ENCODE measurements at places on chromosomes 1 and 21. TPM values are rescaled to one million over a fixed set of nuclear protein-coding genes. Genes with fewer than 3 reads are reported as not detected.

GRCh38 chr1:147243228-147243685 is 773 bp downstream of the CHD1L start:
- DNase-seq = no peak

GRCh38 chr1:18908911-18909771 is 6.8 kb upstream of the ALDH4A1 start:
- no peak for DNase-seq

DNA sequence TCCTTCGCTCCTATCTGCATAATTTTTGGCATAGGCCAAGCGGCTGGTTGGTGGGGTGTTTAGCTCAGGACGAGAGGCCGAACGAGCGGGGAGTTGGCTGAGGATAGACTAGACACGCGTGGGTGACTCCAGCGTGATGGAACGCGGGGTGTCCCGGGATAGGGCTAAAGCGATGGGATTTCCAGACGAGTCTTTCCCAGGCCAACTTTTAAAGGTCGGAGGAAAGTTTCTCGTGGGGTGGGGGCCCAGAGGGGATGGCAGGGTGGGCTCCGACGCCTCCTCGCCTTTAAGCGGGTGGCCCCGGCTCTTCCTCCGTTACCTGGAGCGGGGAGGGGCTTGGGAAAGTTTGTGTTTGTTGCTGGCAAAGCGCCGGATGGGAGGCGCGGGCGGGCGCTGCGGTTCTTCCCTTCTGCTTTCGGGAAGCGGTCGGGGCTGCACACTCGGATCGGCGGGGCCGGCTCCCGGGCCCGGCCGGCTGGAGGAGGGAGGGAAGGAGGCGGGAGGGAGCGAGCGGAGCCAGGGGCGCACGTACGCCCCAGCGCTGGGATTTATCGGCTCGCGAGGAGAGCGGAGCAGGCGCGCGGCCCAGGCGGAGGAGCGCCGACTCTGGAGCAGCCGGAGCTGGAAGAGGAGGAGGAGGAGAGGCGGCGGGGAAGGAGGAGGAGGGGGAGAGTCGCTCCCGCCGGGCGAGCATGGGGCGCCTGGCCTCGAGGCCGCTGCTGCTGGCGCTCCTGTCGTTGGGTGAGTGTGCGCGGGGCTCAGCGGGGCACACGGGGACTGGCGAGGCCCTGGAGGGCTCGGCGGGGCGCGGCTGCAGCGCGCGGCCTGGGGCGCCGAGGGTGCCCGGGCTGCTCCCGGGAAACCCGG is at the start of gene PTGFRN:
TSS of gene PTGFRN (plus strand) at position 405 of the 867 bp plus-strand sequence. CDS start at position 693, 288 bp downstream.
- DNase-seq = peak; percentile 64

DNA sequence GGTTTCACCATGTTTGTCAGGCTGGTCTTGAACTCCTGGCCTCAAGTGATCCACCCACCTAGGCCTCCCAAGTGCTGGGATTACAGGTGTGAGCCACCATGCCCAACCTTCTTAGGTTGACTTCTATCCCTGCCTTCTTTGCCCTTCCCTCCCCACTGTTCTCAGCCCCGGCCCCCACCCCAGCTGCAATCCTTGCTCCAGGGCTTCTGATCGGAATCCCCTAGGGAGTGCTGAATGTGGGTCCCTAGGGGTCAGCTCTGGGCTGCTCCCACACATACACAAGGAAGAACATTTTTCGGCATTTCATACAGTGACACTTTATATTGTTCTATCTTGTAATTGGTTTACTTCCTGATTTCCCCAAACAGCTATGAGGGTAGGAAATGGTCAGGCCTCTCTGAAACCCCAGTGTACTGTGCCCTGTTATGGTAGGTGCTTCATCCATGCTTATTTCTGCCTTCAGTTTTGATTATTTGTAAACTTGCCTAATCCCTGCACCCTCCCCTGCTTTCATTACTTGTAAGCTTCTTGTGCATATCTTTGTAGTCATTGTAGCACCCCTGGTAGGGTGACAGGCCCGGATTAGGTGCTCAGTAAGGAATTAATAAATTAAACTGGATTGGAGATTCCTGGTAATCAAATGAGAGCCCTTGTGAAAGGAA is 5.8 kb upstream of the SRP9 start:
- DNase-seq = no peak

DNA sequence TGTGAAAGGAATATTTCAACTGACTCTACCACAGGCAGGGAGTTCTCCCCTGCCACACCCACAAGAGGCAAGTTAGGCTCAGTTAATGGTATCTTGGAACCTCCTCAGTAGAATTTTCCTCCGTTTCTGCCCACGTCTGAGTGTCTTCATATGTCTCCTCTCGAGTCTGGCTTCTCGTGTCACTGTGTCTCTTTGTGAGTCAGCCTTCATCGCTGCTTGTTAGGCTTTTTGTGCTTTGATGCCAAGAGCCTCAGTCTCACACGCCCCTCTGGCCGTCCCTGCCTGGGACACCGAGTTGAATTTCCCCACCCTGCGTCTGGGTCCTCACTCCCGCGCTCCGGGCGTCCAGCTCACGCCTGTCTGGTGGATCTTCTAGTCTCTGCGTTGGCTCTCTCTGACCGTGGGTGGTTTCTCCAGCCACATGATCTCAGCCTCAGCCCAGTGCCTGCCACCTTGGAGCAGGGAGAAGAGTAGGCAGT is 125.7 kb upstream of the GADD45A start:
- no peak for DNase-seq

DNA sequence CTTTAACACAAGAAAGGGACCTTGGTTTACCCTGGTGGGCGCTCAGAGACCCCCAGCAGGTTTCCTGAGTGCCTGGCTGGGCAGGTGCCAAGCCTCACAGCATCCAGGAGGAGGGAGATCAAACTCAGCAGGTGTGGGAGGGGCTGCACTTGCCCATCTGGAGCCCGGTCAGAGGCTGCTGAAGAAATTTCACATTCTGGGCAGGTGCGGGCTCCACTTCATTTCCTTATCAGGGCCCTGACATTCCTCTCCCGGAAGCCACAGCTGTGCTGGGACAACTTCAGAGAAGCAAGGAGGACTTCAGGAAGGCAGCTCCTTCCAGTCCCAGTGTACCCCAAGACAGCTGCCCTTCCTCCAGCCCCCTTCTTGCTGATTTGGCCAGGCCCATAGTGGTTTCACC is 82.9 kb downstream of the ITPKB start:
- DNase-seq = no peak

- DNase-seq = no peak
Observed at GRCh38 chr1:40711465-40712404, 20.2 kb downstream of the NFYC start.

- DNase-seq = no peak
Observed at GRCh38 chr1:81221564-81221963, 579.2 kb upstream of the ADGRL2 start.

- no peak for DNase-seq
Observed at GRCh38 chr1:220824031-220824989, 37.6 kb downstream of the MTARC1 start.

DNA sequence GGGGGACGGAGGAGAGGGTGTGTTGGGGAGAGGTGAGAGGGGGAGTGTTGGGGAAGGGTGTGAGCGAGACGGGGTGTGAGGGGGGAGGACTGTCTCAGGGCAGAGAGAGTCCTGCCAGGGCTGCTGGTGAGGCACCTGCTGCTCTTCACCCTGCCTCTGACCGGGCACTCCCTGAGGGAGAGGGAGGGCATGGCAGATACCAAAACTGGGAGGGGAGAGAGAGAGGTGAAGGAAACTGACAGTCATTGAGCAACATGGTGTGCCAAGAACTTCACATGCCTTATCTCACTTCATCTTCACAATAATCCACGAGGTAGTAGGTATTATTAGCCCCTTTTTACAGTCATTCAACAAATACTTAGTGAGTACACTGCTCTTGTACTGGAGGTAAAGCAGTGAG is 61.3 kb upstream of the ARTN start:
- DNase-seq = no peak

DNA sequence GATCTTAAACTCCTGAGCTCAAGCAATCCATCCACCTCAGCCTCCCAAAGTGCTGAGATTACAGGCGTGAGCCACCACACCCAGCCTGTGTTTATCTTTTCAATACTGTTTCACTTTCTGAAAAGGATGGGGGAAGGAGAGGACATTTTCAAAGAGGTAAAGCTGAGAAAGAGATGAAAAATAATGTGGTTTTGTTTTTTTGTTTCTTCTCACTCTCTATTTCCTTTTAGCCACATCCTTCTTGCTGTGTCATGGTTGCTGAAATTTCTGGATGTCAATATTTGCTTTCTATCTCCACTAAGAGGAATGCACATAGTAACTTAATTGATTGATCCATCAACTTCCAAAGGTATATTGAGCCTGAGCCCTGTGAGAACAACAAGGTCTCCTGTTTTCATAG is 6.4 kb upstream of the C1orf21 start:
- no peak for DNase-seq

GRCh38 chr1:194296201-194296600 is 1109.8 kb upstream of the B3GALT2 start:
- DNase-seq = no peak

GRCh38 chr1:26994020-26994786 is 711 bp downstream of the TRNP1 start:
- DNase-seq = peak; percentile 32

DNA sequence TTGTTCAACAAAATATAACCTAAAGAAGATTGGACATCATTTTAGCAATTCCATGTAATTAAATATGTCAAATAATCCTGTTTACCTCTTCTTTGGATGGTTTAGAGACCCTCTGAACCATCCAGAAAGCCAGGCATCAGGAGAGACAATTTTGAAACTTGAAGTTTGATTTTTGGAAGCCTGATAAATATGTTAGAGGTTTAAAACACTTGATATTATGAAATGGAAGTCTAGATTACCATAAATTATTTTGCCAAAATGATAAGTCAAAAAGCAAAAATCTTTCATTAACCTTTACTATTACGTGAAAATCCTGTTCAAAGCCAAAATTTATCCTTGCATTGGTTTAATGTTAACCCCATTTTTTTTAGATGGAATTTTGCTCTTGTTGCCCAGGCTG is 43.5 kb downstream of the CCDC30 start:
- no peak for DNase-seq

GRCh38 chr1:61448914-61449313 is 276.0 kb downstream of the TM2D1 start:
- no peak for DNase-seq

- no peak for DNase-seq
Observed at GRCh38 chr1:75188892-75189291, 54.7 kb downstream of the LHX8 start.

DNA sequence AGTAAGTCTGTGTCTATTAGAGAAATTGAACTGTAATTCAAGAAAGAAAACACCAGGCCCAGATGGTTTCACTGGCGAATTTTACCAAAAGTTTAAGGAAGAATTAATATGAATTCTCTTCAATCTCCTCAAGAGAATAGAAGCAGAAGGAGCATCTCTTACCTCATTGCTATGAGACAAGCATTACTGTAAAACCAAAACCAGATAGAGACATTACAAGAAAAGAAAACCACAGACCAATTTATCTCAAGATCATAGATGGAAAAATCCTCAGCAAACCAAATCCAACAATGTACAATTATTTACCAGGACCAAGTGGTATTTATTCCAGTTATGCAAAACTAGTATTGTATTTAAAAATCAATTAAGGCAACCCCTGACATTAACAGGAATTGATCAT is 160.6 kb downstream of the LIPI start:
- DNase-seq = no peak

DNA sequence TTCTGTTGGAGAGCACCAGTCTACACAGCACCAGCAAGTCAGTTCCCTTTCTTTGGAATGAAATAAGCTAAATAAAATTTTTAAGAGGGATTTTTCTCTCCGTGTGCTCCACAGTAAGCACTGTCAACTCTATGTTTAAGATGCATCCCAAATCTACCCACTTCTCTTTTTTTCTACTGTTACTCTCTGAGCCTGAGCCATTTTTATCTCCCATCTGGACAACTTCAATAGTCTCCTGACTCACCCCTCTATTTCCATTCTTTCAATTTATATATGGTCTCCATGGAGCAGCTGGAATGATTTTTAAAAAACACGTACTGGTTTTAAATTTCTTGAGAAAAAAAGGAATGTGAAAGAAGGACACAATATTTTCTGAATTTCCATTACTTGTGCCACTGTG is 24.7 kb upstream of the CCT8 start:
- DNase-seq = no peak

- no peak for DNase-seq
Observed at GRCh38 chr1:24923485-24924113, 6.5 kb downstream of the RUNX3 start.

DNA sequence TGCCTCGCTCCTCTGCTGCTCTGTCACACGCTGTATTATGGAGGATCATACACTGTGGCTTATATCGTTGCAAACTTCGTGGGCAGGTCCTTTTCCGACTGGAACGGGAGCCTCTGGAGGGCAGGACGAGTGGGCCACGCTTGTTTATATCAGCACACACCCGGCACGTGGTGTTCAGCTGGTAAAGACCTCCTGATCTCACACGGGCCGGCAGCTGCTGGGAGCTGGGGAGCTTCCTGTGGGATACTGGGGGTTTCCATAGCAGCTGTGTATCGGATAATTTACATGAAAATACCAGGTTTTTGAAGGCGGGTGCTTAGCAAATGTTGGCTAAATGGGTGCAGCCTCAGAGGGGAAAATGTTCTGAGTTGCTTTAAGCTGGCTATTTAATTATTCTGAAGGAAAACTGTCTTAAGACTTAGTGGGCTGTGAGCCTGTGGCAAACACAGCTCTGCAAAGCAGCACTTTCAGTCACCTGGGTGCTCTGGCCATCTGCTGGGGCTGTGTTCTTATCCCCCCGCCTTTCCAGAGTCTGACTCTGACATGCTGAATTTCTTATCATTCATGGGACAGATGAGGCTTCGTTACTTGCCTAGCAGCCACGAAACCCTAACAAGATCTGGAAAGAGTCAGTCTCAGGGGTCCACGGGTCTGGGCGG is 103.6 kb upstream of the GCLM start:
- peak; percentile 78 for DNase-seq

RBM11 gene
- total RNA-seq = 1.7 TPM

TMEM82 gene
- total RNA-seq = 1.4 TPM

CELA2B gene
- not detected for total RNA-seq

APOBEC4 gene
- total RNA-seq = not detected

NIBAN1 gene
- total RNA-seq = 6.0 TPM

DIPK1A gene
- total RNA-seq = 3.8 TPM

UROD gene
- total RNA-seq = 90.4 TPM

NBPF6 gene
- total RNA-seq = not detected

KIAA0040 gene
- total RNA-seq = 5.0 TPM

RHEX gene
- total RNA-seq = not detected

RNU1-2 gene
- total RNA-seq = 2,051 TPM

PTPRF gene
- 192 TPM for total RNA-seq

SPATA46 gene
- total RNA-seq = not detected

GPR161 gene
- 9.9 TPM for total RNA-seq

ARHGAP30 gene
- total RNA-seq = 0.13 TPM
